Placental pericyte (primary cell): ENCODE measurements at places on chromosomes 11 and 22. TPM values are rescaled to one million over a fixed set of nuclear protein-coding genes. Genes with fewer than 3 reads are reported as not detected.

NRXN2 gene
- 0.44 and 8.4 TPM in 2 replicates for total RNA-seq

LMO2 gene
- total RNA-seq: 1.0 TPM in 1 of 2 replicates, not detected in the other

FBLN1 gene
- 15.6 and 278 TPM in 2 replicates for total RNA-seq

MOV10L1 gene
- total RNA-seq: 5.5 and 5.7 TPM in 2 replicates

TH gene
- not detected in 2 replicates for total RNA-seq

PICALM gene
- total RNA-seq: 245 and 442 TPM in 2 replicates

RGL4 gene
- total RNA-seq: not detected in 2 replicates

SERPING1 gene
- total RNA-seq: 1.6 and 16.4 TPM in 2 replicates

TMEM25 gene
- 8.1 and 13.5 TPM in 2 replicates for total RNA-seq

NXPE2 gene
- not detected in 2 replicates for total RNA-seq

CCDC188 gene
- total RNA-seq: 0.14 TPM in 1 of 2 replicates, not detected in the other

GUCY1A2 gene
- 0.44 and 1.6 TPM in 2 replicates for total RNA-seq

CTSC gene
- 110 and 240 TPM in 2 replicates for total RNA-seq

SLC16A8 gene
- 0.14 TPM in 1 of 2 replicates, not detected in the other for total RNA-seq

KLHL35 gene
- total RNA-seq: 2.4 and 4.6 TPM in 2 replicates

TRMT2A gene
- 43.1 and 57.7 TPM in 2 replicates for total RNA-seq

OR52R1 gene
- total RNA-seq: not detected in 2 replicates

TESMIN gene
- total RNA-seq: 0.44 and 0.57 TPM in 2 replicates

SMC1B gene
- not detected in 2 replicates for total RNA-seq

BDNF gene
- 34.9 and 59.3 TPM in 2 replicates for total RNA-seq

TRIM49 gene
- not detected in 2 replicates for total RNA-seq

MISFA gene
- 0.29 TPM in 1 of 2 replicates, not detected in the other for total RNA-seq

MS4A6A gene
- not detected in 2 replicates for total RNA-seq

HPX gene
- 0.14 and 0.66 TPM in 2 replicates for total RNA-seq

TIGD3 gene
- total RNA-seq: 0.22 TPM in 1 of 2 replicates, not detected in the other

TENM4 gene
- total RNA-seq: 0.88 and 49.0 TPM in 2 replicates
